ENCODE measurements at places on chromosomes 2 and 18.

DNA sequence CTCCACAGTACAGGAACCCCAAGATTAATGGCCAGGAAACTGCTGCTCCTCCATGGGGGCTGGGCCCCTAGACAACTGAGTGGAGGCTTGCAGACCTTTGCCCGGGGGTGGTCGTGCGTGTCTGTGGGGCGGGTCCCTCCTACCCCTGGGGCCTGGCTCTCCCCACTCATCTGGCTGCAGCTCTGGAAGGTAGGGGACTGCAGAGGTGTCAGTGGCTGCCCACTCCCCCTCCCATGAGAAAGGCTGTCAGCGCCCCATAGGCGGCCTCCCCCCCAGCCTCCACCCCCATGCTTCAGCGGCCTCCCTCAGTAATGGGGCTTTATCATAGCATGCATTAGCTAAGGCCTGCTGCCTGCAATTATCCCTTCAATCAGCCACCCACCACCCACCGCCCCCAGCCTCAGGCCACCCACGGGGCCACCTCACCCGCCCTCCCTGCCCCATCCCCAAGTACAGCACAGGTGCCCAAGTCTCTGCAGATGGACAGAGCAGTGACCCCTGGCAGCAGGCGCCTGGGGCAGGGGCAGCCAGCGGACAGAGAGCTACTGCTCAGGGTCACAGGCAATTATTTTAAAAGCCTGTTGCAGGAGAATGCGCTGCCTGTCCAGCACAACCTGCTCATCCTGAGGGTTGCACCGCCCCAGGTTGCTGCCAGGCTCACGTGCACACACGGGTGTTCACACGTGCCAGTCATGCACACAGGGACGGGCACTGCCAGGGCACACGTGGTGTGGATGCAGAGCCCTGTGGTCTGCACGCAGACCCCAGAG lies 9.1 kb upstream of the ECEL1 start:
- DNase-seq: no peak

DNA sequence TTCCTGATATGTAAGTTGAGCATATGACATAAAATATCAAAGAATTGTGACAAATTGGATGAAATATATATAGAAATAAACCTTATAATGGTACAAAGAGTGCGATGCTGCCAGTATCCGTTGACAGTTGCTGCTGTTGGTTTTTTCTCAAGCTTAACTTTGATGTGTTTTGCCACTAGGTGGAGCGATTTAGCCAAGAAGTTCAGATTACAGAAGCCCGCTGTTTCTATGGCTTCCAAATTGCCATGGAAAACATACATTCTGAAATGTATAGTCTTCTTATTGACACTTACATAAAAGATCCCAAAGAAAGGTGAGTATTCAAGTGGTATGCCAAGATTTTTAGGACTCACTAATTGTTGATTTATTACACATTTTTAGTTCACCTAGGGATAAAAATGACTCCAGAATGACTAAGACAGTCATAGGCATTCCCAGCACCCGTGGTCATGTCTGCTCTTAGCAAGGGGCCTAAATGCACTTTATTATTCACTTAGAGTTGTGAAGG lies 2.1 kb downstream of the RRM2 start:
- DNase-seq: peak; percentile 33

- no peak for DNase-seq
Observed at GRCh38 chr2:183623227-183623626, 499.0 kb downstream of the NUP35 start.

DNA sequence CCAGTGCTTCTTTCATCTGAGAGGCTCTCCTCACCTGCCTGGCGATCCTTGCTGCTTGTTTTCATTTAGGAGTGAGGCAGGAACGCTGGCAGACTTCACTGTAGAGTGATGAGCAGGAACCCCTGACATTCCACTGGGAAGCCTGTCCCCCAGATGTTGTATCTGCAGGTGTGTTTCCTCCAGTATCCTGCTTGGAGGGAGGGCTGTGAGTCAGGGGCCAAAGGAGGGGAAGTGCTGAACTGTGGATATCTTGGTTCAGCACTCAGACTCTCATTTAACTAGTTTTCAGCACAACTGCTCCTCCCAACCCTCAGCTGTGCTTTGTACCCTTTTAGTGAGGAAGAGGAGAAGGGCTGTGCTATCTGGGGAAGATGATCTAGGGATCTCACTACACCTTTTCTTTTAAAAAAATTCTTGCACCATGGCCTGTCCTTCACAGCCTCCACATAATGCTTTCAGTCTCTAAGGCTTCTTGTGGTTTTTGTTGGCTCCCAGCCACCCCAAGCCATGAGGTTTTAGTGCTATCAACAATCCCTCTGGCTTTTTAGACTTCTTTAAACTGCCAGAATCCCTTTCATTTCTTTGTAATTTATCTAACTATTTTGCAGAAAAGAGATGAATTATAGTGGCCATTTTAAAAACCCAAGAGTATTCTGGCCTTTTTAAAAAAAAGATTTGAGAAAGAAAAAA lies 11.2 kb downstream of the ANKAR start:
- DNase-seq: no peak

DNA sequence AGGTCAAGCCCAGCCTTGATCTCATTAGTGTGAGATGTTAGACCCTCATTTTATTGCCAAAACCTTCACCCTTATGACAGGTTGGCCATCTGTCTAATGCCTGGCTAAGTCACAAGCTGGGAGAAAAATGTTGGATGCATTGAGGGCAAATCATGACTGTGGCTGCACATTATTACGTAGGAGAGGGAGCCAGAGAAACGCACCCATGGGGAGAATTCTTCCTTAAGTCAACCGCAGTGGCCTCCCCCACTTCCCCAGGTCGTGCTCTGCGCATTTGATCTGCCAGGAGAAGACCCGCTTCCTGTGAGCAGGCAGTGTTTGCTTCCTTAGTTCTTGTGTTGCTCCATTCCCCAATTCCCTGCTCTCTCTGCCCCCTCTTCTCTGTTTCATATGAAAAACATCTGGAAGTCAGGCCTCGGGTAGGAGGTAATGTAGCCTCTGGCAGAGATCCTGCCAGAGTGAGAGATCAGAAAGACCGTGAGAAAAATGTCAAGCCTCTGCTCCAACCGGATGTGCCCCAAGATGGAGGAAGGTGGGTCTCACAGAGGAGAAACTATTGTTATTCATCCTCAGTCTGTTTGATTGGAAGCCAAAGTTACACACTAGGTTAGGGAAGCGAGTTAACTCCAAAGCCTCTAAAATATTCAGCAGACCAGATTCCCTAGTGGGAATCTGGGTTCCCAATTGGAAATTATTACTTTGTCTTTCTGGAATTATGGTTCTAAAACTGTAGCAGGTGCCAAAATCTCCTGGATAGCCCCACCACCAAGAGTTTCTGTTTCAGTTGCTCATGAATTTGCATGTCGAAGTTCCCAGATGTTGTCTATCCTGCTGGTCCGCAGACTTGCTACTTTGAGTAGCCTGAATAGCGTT lies 144.3 kb upstream of the PELI1 start:
- DNase-seq: no peak

DNA sequence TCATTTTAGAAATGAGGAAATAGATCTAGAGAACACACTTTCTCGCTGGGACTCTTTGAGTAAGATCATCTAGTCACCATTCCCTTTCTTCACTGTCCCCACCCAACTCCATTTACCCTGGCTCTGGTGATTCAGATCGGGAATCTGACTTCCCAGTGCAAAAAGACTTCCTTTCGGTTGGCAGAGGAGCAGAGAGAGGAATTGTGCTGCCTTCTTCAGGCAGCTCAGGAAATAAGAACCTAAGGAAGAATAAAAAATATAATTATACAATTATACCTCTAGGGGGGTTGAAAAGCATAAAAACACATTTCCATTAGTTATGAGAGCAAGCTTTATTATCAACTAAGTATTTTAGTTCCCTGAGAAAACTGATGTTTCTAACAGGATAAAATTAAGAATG lies 9.3 kb upstream of the MPP4 start:
- no peak for DNase-seq

DNA sequence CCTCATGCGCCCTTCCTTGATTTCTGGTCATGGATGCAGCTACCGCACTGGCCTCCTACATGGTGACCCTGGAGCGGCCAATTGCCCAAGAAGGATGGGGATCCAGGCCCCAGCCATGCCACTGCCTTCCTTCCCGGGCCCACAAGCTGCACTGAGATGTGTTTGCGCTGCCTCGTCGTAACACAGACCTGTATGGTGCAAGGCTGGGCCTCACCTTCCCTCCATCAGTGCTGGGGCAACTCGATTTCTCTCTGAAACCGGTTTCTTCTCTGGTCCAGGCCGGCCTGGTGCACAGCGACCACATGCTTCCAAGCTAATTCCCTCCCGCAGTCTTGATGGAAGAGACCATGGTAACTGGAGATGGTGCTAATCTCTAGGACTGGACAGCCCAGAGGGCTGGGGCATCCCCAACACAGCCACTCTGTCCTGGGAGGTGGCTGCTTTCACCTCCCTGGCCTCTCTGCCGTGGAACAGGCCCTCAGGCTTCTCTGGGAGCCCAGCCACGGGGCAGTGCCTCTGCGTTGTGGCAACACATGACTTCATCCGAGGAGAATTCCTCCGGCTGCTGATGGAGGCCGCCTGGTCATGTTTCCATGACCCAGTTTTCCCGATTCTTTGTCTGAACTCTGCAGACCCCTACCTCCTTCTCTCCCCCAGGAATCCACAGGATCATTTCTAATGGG lies 184.2 kb downstream of the GLI2 start:
- DNase-seq: no peak

GRCh38 chr2:106270471-106270891 lies 76.4 kb upstream of the UXS1 start:
- DNase-seq: no peak

- no peak for DNase-seq
Observed at GRCh38 chr2:201255408-201256033, 4.8 kb upstream of the CASP8 start.

DNA sequence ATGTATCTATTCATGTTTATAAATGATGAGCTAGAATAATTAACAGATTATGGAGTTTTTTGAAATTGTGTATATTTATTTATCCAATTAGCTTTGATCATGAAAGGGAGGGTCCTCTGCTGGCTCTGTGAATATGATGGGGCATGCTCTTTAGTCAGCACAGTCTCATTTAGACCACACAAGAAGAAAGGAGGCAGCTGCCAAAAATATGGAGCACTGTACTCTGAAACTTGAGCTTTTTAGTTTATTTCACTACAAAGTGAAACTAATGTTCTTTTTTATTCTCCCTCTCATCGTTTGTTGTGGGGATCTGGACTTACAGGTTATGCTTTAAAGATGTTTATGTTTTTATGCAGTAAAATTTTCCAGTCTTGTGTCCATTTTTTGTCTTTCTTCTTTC lies 266.9 kb upstream of the GULP1 start:
- DNase-seq: no peak

GRCh38 chr2:159193791-159194190 lies 92.7 kb downstream of the WDSUB1 start:
- no peak for DNase-seq

- DNase-seq: no peak
Observed at GRCh38 chr2:240512109-240512485, 45.7 kb downstream of the ANKMY1 start.

DNA sequence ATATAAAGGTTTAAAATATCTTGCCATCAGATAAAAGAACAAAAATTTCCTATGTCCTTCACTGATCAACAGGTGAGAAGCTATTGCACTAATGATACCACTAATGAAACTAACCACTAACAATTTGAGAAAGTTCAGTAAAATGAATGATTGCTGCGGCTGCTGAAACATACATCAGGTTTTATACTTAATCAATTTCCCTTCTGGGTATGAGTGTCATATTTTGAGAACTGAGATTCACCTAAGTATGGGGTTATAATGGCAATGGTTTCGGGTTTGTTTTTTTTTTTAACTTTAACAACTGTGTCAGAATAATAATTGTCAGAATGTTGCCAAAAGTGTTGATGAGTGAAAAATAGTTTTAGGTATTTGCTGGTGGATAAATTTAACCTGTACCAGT lies 151.3 kb upstream of the SLC39A10 start:
- DNase-seq: no peak

GRCh38 chr2:173599821-173600359 lies 245.2 kb downstream of the CDCA7 start:
- no peak for DNase-seq

GRCh38 chr2:86309966-86310365 lies 27.5 kb downstream of the REEP1 start:
- DNase-seq: no peak

GRCh38 chr2:32624812-32625211 lies 3.0 kb upstream of the TTC27 start:
- no peak for DNase-seq

DNA sequence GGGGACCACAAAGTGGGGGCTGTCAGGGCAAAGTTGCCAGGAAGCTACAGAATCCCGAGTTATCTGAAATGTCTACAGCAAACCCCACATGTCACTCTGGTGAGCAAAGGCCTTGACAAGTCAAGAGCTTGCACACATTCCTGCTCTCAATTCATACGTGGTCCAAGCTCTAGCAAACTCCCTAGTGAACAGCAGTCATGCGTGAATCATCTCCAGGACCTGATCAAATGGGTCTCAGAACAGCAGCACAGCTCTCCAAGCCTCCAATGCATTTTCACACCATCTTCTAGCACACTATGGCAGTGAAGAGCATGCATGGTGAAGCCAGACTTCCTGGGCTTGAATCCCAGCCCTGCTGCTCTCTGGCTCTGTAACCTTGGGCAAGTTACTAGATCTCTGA lies 68.5 kb downstream of the MYO5B start:
- no peak for DNase-seq

DNA sequence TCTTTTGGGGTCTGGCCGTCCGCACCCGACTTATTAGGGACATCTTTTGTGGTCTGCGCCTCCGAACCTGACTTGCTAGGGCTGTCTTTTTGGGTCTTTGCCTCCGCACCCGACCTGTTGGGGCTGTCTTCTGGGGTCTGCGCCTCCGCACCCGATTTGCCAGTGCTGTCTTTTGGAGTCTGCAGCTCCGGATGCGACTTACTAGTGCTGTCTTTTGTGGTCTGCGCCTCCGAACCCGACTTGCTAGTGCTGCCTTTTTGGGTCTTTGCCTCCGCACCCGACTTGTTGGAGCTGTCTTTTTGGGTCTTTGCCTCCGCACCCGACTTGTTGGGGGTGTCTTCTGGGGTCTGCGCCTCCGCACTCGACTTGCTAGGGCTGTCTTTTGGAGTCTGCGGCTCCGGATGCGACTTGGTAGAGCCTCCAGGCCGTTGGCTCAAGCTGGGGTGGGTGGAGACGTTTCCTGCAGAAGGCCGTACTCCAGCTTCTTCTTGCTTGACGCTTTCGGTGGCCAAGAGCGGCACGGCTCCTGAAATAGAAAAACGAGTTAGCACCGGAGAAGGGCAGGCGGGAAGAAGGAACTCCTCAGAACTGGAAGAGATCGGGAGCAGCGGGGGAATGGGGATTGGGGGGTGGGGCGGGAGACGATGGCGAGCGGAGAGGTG lies 498 bp downstream of the TGOLN2 start:
- peak; percentile 48 for DNase-seq

Measured in activated CD4-positive, alpha-beta T cell treated with anti-CD3 and anti-CD28 coated beads, Interleukin-2, amount 50 U/mL, for 1 hour (primary cell).